ENCODE measurements at places on chromosomes 1 and 21. TPM values are rescaled to one million over a fixed set of nuclear protein-coding genes. Genes with fewer than 3 reads are reported as not detected.

GRCh38 chr1:227728059-227728891 lies 6.8 kb downstream of the JMJD4 start:
- peak; percentile 28 for DNase-seq
- peaks cover 27% of the 10 kb centered on the region for H3K36me3 ChIP-seq
- no peaks in the 10 kb centered on the region for H3K27me3 ChIP-seq
- H3K4me1 ChIP-seq, result peaks cover 4% of the 10 kb centered on the region
- peak overlapping the region; percentile 20 for H3K4me3 ChIP-seq

GRCh38 chr1:228540161-228540917 lies 53.2 kb downstream of the RNF187 start:
- no peaks in the 10 kb centered on the region for H3K4me1 ChIP-seq
- no peaks in the 10 kb centered on the region for H3K27me3 ChIP-seq
- H3K36me3 ChIP-seq, result no peaks in the 10 kb centered on the region

ZBTB7B gene
- total RNA-seq, result 24.5 TPM

GRCh38 chr21:44571296-44571695 lies 2.2 kb upstream of the KRTAP10-4 start:
- DNase-seq, result no peak
- H3K36me3 ChIP-seq, result no peaks in the 10 kb centered on the region
- H3K27me3 ChIP-seq, result 0 out of 2 replicates have a peak, but pooled peaks cover 5% of the 10 kb centered on the region
- no peak overlapping the region for H3K4me3 ChIP-seq

PLOD1 gene
- 229 TPM for total RNA-seq

GRCh38 chr1:57093122-57093521 lies 127.3 kb upstream of the C8B start:
- H3K27ac ChIP-seq, result no peak overlapping the region
- DNase-seq, result no peak
- no peaks in the 10 kb centered on the region for H3K36me3 ChIP-seq
- no peaks in the 10 kb centered on the region for H3K27me3 ChIP-seq

All from SJSA1 (cell line).